Inflammatory macrophage treated with lipopolysaccharide for 1 hour (primary cell): ENCODE measurements at places on chromosomes 16 and 17.
A peak's percentile ranks its signal among the peaks of the same experiment; 100 is the strongest.

DNA sequence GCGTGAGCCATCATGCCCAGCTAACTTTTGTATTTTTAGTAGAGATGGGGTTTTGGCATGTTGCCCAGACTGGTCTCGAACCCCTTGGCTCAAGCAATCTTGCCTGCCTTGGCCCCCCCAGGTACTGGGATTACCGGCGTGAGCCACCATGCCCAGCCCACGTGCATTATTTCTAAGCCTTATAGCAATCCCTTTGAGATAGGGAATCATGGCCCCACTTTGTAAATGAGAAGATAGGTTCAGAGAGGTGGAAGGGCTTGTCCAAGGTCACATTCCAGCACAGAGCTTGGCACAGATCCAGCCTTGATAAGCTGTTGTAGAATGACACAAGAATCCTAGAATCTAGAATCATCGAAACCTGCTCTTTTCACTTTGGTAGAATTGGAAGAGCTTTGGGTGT is 4.2 kb upstream of the PYCARD start:
- no peak for DNase-seq

DNA sequence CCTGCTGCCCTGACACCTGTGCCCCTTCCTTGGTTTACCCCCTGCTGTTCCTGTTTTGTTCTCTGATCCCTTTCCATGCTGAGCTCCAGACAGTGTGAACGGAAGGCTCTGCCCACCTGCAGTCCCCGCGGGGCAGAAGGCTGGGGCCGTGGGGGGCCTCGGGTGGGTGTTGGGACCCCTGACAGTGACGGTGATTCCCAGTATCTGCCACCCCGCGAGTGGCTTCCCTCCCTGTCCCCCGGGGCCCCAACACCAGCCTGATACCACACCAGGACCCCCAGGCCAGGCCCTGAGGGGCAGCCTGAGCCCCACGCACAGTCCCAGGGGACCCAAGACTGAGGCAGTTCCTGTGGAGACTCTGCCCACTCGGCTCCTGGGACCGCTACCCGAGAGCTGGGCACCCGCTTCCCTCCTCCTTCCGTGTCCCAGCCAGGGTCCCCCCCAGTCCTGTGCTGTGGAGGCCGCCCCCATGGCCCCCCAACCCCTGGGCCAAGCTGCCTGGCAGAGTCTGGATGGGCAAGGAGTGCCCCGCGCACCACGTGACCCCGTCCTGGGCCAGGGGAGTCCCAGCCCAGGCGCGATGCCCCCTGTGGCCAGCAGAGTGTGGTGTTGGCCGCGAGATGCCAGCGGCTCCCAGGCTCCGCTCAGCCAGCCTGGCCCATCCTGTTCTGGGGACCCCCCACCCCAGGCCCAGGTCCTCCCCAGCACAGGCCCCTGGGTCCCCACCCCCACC is 10.0 kb upstream of the C1QTNF8 start:
- peak; percentile 3 for DNase-seq

- DNase-seq = no peak
Observed at GRCh38 chr16:68447653-68448359, 502 bp downstream of the SMPD3 start.

DNA sequence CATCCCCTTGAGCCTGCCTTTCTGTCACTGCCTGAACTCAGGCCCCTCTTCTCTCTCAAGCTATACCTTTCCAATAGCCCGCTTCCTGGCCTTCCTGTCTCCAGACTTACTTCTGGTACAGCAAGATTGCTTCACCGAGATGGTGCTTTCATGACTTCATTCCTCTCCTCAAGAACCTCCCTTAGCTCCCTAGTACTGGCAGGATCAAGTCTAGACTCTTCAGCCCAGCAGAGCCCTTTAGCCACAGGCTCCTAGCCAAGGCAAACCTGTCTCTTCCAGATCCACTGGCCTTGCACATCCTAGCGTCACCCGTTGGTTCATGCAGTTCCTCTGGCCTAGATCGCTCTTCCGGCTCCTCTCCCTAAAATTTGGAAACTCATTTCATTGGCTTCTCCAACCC is 6.4 kb upstream of the ATP2A3 start:
- no peak for DNase-seq
